Keratinocyte (primary cell): ENCODE measurements at places on chromosomes 4 and X. TPM values are rescaled to one million over a fixed set of nuclear protein-coding genes. Genes with fewer than 3 reads are reported as not detected.

The AFM gene
- polyA plus RNA-seq = 0.02 to 0.03 TPM in 2 of 3 replicates, not detected in the other

The HMX1 gene
- polyA plus RNA-seq = not detected in 3 replicates

The COQ2 gene
- 15.5 to 29.1 TPM (median 20.3 TPM) in 3 replicates for polyA plus RNA-seq

The MAGEB1 gene
- not detected in 3 replicates for polyA plus RNA-seq

The S100G gene
- not detected in 3 replicates for polyA plus RNA-seq

The SMR3B gene
- polyA plus RNA-seq = not detected in 3 replicates

The HELQ gene
- 6.7 to 10.5 TPM (median 8.4 TPM) in 3 replicates for polyA plus RNA-seq

The MSANTD1 gene
- 0.05 to 0.13 TPM in 2 of 3 replicates, not detected in the other for polyA plus RNA-seq

The PPEF2 gene
- polyA plus RNA-seq = 0.03 TPM in 2 of 3 replicates, not detected in the other

The CABS1 gene
- not detected in 3 replicates for polyA plus RNA-seq

The MAGEB10 gene
- polyA plus RNA-seq = not detected in 3 replicates

The MSX1 gene
- polyA plus RNA-seq = 0.06 to 0.10 TPM in 2 of 3 replicates, not detected in the other

The SERPINA7 gene
- not detected in 3 replicates for polyA plus RNA-seq

The LEF1 gene
- 1.1 to 1.5 TPM (median 1.5 TPM) in 3 replicates for polyA plus RNA-seq

The ZNF157 gene
- 0.06 to 0.12 TPM (median 0.06 TPM) in 3 replicates for polyA plus RNA-seq

The CD38 gene
- 0.02 to 0.08 TPM (median 0.05 TPM) in 3 replicates for polyA plus RNA-seq

The KLKB1 gene
- polyA plus RNA-seq = 0.04 TPM in 2 of 3 replicates, not detected in the other

The PALLD gene
- 83.5 to 152 TPM (median 136 TPM) in 3 replicates for polyA plus RNA-seq

The SLC9B1 gene
- polyA plus RNA-seq = 0.07 to 0.26 TPM in 2 of 3 replicates, not detected in the other

The SMIM10L2A gene
- polyA plus RNA-seq = 0.31 to 1.3 TPM (median 0.49 TPM) in 3 replicates

The GPR78 gene
- 0.05 TPM in 1 of 3 replicates, not detected in the others for polyA plus RNA-seq

The ALAS2 gene
- not detected in 3 replicates for polyA plus RNA-seq

The FGF5 gene
- 3.9 to 5.4 TPM (median 4.4 TPM) in 3 replicates for polyA plus RNA-seq

The UGT2B7 gene
- 0.05 to 0.11 TPM (median 0.05 TPM) in 3 replicates for polyA plus RNA-seq

The SMS gene
- polyA plus RNA-seq = 59.1 to 142 TPM (median 127 TPM) in 3 replicates

The PTCHD1 gene
- polyA plus RNA-seq = under 0.01 TPM in 1 of 3 replicates, not detected in the others

The AMTN gene
- polyA plus RNA-seq = not detected in 3 replicates

The NSG1 gene
- 49.3 to 68.6 TPM (median 62.0 TPM) in 3 replicates for polyA plus RNA-seq

The SPACA5 gene
- polyA plus RNA-seq = not detected in 3 replicates

The RAB9B gene
- polyA plus RNA-seq = 0.23 to 0.28 TPM (median 0.24 TPM) in 3 replicates

The BTK gene
- 0.05 to 0.42 TPM (median 0.18 TPM) in 3 replicates for polyA plus RNA-seq

The VGLL1 gene
- 4.1 to 6.7 TPM (median 6.4 TPM) in 3 replicates for polyA plus RNA-seq

The EDA gene
- polyA plus RNA-seq = 0.72 to 1.1 TPM (median 0.75 TPM) in 3 replicates

The MAGEA2B gene
- polyA plus RNA-seq = not detected in 3 replicates

The MAGEA2 gene
- polyA plus RNA-seq = not detected in 3 replicates

The NAT8L gene
- 0.01 to 0.18 TPM (median 0.01 TPM) in 3 replicates for polyA plus RNA-seq

The RTL3 gene
- not detected in 3 replicates for polyA plus RNA-seq
